Spleen (tissue), 13 donors: ENCODE measurements at places on chromosomes 7 and 10. TPM values are rescaled to one million over a fixed set of nuclear protein-coding genes. Genes with fewer than 3 reads are reported as not detected.

DNA sequence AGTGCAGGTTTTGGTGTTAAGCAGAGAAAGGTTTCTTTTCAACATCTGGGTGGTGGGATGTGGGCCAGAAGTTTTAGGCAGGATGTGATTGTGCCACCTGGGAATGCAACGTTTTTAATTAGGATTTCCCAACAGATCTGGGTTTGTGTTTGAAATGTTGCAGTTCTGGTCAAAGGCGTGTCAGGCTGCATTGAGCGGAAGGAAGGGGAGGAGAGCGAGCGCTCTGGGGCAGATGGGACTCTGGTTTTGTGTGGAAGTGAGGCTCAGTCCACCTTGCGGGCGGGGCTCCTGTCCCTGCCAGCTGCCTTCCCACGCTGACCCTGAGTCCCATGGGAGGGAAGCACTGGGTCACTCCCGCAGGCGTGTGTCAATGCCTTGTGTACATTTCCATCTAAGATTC is 767.7 kb downstream of the KCNMA1 start:
- DNase-seq, result no peak

DNA sequence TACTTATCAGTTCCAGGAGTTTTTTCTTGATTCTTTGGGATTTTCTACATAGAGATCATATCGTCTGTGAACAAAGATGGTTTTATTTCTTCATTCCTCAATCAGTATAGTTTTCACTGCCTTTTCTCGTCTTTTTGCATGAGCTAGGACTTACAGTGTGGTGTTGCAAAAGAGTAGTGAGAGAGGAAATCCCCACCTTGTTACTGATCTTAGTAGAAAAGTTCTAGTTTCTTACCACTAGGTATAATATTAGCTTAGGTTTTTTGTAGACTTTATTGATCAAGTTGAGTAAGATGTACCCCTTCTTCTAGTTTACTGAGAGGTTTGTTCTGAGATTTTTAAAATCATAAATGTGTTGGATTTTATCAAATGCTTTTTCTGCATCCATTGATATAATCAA is 123.3 kb downstream of the TMEM26 start:
- DNase-seq, result no peak

DNA sequence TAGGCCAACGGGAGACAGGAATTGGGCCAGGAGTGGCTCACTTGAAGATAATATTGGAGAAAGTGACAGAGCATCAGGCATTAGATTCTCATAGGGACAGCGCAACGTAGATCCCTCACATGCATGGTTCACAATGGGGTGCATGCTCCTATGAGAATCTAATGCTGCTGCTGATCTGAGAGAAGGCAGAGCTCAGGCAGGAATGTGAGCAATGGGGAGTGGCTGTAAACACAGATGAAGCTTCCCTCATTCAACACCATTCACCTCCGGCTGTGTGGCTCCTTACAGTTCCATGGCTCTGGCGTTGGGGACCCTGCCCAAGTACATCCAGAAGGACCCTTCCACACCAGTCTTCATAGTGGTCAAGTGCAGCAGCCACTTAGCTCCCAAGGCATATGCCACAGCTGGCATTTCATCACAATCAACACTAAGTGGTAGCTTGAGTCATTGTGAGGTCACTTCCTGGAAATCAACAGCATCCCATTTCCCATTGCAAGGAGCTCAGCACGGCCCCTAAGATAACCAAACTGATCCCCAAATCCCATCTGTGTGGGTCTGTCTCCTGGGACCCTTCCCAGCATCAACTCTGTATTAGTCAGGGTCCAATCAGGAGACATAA is 174.5 kb downstream of the TPST1 start:
- no peak for DNase-seq

Gene CLDN3
- not detected for total RNA-seq

DNA sequence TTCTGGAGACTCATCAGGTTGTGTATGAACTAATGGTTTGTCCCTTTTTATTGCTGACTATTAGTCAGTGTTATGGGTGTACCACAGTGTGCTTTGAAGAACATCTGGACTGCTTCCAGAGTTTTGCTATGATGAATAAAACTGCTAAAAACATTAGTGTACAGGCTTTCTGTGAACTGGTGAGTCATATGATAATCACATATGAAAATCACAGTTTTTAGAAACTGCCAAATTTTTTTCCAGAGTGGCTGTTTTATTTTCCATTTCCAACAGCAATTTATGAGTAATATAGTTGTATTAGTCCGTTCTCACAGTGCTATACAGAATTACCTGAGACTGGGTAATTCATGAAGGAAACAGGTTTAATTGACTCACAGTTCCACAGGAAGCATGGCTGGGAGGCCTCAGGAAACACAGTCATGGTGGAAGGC is 281.2 kb upstream of the VSTM2A start:
- no peak for DNase-seq

DNA sequence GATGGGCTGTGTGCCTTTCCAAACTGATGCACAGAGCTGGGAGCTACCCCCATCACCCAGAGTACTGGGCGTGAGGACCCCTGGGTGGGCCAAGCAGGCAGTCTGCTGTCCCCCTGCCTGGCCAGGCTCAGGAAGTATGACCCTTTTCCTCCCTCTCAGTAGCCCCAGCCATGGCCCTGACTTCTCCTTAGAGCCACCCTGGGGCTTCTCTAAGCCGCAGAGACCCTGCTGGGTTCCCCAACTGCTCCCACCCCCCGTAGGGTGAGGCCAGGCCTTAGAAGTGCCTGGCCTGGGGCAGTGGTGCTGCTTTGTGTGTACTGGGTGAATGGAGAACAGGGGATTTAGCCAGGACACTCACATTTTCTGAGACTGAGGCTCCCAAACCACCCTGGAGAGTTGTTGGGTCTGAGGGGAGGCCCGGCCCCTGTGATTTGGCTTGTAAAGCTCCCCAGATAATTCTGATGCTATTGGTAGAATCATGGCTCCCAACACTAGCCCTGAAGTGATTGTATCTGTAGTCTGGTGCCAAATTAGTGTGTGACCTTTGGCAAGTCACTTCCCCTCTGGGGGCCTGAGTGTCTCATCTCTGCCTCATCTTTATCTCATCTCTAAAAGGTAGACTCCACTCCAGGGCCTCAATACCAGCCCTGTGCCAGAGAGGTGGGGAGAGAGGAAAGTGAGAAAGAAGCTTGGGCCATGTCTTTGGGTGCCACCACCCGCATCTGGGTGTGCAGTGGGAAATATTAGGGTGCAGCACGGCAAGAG is 99.7 kb upstream of the PPIF start:
- DNase-seq, result no peak

Gene ZNF736
- 35.4 TPM for total RNA-seq

Gene ANXA8L1
- 0.47 TPM for total RNA-seq

Gene AKR1C8
- not detected for total RNA-seq
